Hematopoietic multipotent progenitor cell (in vitro differentiated cells): ENCODE measurements at places on chromosomes 16 and 17.

DNA sequence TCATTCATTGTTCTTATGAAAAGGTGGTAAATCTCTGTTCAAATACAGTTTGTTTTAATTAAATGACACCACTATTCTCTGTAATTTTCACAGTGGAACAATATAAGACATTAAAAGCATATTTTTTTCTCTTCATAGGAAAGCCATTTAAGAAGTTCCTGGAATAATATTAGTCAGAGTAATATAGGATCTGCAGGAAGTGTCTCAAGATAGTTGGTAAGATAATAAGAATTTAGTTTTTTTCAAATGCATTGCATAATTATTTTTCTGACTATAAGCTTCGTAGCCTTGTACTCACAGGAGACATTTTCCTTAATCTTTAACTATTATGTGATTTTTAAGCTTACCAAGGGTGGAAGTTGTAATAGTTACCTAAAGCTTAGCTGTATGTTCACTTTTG, 16.9 kb downstream of the STXBP4 start:
- no peak for DNase-seq

- DNase-seq: no peak
These were observed 1.7 kb upstream of the BRCA1 start for GRCh38 chr17:43126911-43127290.

GRCh38 chr17:61409301-61410112, 9.9 kb downstream of the TBX2 start:
- DNase-seq: no peak

- no peak for DNase-seq
These were observed 4.8 kb upstream of the MT2A start for GRCh38 chr16:56603589-56603988.

- no peak for DNase-seq
These were observed 207.7 kb downstream of the HS3ST3A1 start for GRCh38 chr17:13393841-13394710.

DNA sequence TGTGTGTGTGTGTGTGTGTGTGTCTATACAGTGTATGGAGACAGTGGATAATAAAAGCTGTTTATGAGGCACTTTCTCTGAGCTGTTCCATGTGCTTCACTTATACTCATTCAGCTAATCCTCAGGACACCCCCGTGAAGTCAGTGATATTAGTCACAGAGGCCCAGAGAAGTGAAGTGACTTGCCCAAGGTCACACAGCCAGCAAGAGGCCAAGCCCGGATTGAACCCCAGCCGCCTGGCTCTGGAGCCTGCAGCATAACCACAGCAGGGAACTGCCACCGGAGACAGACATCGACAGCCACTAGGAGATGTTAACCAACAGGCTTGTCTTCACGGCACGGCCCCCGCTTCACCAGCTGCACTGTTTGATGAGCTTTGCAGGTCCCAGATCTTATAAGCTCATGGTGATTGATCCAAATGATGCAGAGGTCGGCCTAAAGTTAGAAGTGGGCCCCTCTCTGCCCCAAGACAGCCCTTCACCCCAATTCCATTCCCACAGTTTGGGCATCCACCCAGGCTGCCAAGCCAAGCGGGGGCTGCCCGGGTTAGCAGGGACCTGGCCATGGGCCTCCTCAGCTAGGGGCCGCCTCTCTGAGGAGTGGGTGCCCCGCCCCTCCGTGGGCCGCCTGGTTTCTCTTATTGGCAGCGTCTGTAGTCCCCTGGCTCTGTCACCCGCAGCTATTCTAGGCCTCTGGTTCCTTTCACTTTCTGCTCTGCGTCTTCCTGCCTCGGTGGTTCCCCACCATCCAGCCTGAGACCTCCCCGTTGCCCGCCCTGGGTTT, 30.9 kb downstream of the SOCS1 start:
- DNase-seq: peak; percentile 50

DNA sequence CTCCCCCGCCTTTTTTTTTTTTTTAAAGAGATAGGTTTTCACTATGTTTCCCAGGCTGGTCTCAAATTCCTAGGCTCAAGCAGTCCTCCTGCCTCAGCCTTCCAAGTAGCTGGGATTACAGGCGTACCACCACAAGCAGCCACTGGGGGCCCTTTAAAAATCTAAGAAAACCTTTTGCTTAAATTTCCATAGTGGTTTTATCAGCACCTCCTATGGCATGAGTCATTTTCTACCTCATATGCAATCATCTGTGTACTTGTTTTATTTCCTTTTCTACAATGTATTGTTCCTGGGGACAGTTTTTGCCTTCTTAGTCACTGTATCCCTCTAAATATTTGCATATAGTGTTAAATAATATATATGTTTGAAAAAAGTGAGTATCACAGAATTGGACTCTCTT, 29.2 kb downstream of the GNA13 start:
- DNase-seq: peak; percentile 78

DNA sequence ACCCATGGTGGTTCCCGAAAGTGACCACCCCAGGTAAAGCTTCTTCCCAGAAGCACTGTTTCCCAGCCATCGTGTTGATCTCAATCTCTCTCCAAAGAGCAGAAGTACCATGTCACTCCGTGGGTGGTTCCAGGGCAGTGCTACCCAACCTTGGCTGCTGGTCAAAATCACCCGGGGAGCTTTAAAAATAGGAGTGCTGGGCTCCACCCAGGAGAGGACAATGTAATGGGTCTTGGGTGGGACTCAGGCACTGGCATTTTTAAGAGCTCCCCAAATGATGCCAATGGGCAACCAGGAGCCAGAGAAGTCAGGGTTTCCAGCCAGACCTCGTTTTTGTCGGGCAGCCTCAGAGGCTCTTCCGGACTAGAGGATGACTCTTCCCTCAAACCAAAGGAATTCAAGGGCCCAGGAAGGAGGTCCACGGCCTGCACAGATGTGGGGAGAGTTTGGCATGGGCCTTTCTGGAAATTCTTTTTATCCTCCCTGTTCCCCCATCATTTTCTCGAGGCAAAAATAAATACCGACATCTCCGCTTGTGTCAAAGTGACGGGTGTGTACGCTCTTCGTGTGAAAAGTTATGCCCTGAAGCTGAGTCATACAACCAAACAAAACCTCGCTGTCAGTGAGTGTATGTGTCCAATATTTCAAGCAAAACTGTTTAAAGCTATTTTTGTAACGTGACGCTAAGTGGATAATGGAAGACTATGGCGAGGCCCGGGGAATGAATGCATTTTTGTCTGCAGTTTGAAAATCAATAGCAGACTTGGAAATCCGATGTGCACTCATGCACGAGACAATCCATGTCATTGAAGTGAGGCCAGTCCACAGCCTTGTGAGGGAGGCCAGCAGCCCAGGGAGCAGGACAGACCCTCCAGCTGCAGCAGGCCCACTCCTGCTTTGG, 364.1 kb downstream of the FOXL1 start:
- DNase-seq: no peak

GRCh38 chr17:27782791-27783206, 17.5 kb downstream of the NOS2 start:
- no peak for DNase-seq

DNA sequence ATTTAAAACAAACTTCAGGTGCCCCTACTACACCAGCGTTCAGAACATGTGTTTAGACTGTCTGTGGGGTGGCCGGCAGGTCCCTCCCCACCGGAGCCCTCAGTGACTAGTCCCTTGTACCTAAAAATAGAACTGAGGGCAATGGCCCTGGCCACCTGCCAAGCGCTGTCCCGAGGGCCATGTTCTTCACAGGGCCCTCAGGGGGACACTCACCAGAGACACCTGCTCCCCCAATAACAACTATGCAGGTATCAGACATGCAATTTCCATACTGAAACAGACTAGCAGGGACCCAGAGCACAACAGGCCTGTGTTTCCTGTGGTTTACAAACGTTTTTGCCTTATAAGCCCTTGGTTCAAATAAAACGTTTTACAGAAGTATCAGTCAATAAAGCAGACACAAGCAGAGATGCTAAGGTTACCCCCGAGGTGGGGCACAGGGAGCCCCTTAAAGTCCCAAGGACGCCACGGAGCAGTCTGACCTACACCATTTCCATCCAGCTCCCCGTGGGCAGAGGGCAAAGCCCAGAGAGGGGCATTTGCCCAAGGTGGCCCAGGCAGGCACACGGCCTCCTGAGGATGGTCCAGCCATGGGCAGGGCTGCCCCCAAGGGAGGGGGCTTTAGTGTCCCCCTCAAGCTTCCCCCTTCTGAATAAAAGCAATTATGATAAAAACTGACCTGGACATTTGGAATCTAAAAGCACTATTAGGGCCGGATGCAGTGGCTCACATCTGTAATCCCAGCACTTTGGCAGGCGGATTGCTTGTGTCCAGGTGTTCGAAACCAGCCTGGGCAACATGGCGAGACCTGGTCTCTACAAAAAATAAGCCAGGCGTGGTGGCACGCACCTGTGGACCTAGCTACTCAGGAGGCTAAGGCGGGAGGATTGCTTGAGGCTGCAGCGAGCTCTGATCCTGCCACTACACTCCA, 896 bp upstream of the MYLK3 start:
- DNase-seq: peak; percentile 12

GRCh38 chr17:61284174-61284573, 115.5 kb upstream of the TBX2 start:
- no peak for DNase-seq

DNA sequence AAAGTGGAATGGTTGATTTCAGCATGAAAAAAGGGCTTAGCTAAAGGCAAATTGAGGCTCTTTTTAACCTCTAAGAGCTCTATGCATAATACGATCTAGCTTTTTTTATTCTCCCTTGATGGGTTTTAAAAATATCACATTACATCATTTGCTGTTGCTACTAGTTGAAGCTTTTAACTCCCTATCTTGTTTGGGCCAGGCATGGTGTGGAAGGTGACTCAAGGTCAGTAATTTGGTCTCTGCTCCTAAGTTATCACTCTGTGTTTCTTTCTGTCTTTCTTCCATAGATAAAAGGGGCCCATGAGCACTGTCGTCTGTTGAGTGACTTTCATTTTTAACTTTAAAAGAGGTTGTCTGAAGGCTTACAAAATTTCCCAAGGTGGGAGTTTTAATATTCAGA, 58.1 kb upstream of the GOT2 start:
- DNase-seq: no peak

- DNase-seq: no peak
These were observed 192.6 kb downstream of the MYO1D start for GRCh38 chr17:32684087-32684958.

- no peak for DNase-seq
These were observed 29.7 kb downstream of the RAI1 start for GRCh38 chr17:17710728-17711541.

DNA sequence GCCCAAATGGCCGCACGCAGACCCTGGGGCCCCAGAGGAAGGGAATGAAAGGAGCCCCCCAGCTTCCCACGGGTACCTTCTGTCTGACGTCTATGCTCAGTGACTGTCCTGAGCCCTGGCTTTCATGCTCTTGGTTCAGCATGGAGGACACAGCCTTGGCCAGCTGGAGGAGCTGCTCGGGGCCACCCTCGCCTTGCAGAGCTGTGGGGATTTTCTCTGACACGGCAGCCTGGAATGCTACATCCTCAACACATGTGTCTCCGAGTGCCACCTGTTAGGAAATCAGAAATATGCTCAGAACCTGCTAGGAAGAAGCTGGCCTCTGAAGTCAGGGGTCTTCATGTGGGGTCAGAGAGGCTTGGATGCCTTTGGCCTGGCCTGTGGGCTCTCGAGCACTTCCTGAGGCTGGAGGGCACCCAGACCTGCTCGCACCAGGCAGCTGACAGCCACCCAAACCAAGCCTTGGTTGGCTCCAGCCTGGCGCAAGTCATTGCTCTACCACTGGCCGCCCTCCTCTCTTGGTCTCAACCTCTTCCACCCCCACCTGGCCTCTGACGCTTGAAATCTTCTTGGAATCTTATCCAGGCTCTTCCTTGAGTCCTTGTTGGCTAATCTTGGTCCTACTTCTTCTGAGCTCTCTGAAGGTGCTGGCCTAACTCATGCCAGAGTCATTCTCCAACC, 63.7 kb upstream of the BCO1 start:
- no peak for DNase-seq

GRCh38 chr17:7932483-7932891, 481 bp downstream of the CNTROB start:
- no peak for DNase-seq

GRCh38 chr16:19073863-19074262, 6.4 kb downstream of the COQ7 start:
- DNase-seq: no peak

DNA sequence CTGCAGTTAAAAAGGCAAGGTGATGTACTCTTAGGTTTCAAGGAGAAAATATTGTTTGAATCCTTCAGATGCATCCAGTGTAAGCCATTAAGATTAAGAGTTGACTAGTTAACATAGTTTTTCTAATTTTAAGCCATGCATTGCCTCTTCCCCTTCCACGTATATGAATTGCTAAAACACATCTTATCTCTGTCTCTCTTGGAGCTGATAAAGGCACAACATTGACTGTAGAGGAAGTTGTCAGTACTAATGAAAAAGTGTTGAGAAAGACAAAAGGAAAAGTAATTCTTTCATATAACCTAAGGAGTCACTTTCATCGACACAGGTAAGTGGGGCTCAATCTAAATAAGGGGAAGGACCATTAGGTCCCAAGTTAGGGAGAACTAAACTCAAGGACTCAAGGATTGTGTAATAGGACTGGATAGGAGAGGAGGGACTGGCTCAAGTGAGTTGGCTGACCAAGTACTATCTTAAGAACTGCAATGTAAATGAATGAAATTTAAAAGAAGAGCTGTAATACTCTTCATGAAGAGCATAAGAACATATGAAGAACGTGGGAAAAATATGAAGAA, 55.6 kb downstream of the GRB7 start:
- no peak for DNase-seq

DNA sequence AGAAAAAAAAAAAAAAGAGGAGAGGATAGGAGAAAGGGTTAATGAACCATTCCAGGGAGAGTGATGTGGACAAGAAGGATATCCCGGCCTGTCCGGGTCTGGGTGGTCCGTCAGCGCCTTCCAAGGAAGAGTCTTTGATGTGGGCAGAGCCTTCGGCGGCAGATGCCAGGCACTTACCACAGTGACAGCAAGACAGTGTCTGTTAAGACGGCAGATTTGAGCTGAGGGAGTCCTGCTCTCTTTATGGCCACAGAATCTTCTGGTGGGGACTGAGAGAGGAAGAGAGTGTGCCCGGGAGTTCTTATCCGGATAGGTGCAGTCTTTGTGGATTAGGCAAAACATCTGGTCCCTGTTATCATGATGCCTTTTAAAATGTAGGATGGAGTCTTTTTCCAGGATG, 95.2 kb downstream of the ZDHHC7 start:
- no peak for DNase-seq

- no peak for DNase-seq
These were observed 117.1 kb downstream of the KCNJ2 start for GRCh38 chr17:70286391-70286790.

GRCh38 chr16:58031016-58031800, 5.7 kb downstream of the MMP15 start:
- no peak for DNase-seq

DNA sequence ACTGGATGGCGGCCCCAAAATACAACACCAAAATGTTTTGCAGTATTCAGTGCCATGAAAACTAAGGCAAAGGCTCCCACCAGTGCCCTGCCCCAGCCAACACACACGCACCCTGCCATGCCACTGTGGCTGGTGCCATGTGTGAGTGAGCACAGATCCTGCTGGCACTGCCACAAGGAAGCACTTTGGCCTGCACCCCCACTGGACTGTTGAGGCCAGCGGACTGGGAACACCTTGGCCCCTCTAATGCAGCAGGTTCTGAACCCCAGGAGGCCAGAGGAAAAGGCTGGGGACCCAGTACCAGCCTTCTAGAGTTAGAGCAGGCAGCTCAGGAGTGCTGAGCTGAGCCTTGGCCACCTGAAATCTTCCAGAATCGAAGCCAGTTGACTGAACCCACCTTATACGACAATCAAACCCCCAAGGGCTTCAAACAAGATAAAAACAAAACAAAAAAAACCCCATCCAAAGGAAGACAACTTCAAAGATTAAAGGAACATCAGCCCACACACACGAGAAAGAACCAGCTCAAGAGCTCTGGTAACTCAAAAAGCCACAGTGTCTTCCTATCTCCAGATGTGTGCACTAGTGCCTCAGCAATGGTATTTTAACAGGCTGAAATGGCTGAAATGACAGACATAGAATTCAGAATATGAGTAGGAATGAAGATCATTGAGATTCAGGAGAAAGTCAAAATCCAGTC, 21.5 kb downstream of the NLRP1 start:
- DNase-seq: no peak
